NCI-H2081 (cell line): ENCODE measurements at places on chromosomes 11 and 22.

GRCh38 chr11:69822676-69823494 is 3.7 kb upstream of the FGF3 start:
- no peak for DNase-seq

- DNase-seq, result no peak
Observed at GRCh38 chr11:2933375-2934020, 4.3 kb upstream of the PHLDA2 start.

- no peak for DNase-seq
Observed at GRCh38 chr22:24400726-24401596, 26.4 kb upstream of the ADORA2A start.

GRCh38 chr11:62842171-62842741 is 2.9 kb upstream of the WDR74 start:
- DNase-seq, result no peak

GRCh38 chr11:105372206-105372605 is 232.6 kb upstream of the CARD18 start:
- no peak for DNase-seq

- DNase-seq, result no peak
Observed at GRCh38 chr22:46604306-46604690, 15.9 kb upstream of the GRAMD4 start.

- no peak for DNase-seq
Observed at GRCh38 chr11:68350759-68351449, 38.5 kb downstream of the LRP5 start.

DNA sequence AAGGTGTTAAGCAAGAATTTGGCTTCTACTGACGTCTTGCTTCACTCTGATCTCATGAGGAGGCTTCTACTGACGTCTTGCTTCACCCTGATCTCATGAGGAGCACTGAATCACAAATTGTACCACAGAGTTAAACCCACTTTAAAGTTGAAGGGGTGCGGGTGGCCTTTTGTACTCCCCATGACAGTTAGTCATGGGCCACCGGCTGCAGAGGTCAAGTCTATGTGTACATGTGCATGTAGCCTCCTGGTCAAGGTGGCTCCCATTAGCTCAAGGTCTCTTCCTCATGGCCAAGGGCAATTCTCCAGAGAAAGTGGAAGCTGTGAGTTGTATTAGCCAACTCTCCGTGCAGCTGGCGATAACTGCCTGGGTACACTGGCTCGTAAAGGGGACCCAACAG is 23.1 kb upstream of the FZD4 start:
- no peak for DNase-seq
